CD4-positive, alpha-beta T cell (primary cell): ENCODE measurements at places on chromosomes 3 and 15.

- no peak for DNase-seq
These were observed 111.9 kb upstream of the PTPRG start for GRCh38 chr3:61449327-61450040.

DNA sequence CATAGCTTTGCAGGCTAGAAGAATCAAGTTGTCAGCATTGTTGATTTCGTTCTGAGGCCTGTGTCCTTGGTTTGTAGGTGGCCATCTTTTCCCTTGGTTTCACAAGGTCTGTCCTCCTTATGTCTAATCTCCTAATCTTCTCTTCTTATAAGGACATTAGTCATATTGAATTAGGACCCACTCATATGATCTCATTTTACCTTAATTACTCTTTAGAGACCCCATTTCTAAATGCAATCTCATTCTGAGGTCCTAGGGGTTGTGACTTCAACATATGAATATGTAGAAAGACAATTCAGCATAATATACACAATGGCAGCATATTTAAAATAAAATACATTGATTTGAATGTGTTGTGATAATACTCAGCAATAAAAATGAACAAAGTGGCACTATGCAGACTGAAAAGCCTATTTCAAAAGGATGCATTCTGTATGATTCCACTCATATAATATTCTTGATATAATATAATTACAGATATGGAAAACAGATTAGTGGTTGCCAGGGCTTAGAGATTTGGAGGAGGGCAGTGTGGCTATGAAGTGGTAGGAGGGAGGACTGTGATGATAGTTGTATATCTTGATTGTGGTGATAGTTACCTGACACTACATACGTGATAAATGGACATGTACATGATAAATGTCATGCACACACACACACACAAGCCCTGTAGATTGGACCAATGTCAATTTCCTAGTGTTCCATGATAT is 431.0 kb downstream of the EPHA6 start:
- no peak for DNase-seq

DNA sequence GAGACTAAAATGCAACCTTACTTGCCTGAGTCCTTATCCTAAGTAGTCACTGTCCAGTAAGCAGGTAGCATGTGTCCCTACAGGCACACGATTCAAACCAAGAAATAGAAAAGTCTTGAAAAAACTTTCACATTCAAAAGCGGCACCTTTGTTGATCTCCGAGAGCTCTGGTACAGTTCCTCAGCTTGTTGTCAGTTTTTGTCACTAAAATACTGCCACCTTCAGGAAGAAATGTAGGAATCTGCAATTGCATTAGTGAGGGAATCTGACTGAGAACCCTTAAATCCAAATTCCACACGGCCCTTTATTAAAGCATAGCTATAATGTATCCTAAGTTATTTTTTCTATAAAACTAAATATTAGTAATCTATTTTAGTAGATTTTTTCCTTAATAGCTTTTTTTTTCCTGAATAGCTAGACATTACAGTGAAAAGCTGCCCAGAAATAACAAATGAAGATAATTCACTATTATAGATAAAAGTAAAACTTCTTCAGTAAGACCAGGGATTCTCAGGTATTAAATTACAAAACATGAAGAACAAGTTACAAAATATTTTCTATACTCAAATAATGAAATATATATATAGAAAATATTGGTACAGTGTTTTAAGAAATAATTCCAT is 44.0 kb downstream of the CCDC54 start:
- no peak for DNase-seq

DNA sequence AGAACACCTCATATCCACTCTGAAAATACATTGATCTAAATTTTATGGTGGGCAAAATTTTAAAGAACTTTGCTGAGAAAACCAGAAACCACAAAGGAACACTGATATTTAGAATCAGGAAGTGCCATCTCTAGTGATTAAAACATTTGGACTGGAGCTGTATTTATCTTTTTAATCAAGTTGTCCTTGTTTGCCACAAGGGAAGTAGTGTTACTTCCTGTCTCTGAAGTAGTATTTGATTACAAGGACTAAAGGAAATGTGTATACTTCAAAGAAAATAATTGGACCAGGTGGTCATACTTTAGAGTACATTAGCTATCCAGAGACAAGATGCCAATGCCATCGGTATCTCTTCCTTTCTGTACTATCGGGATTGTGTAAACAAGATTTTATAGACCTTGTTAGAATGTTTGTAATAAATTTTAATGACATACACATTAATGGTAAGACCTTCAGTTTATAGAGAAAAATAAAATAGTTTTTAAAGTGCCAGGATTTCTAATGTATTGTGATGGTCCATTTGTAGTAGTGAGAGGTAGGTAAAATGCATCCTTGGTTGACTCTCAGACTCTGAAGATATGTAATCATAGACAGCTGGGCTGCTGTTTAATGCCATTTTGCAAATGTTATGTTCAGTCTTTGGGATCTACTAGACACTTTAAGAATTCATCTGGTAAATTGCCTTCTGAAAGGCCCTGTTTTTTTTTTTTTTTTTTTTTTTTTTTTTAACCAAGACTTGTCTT is 131.9 kb downstream of the B3GALNT1 start:
- no peak for DNase-seq

DNA sequence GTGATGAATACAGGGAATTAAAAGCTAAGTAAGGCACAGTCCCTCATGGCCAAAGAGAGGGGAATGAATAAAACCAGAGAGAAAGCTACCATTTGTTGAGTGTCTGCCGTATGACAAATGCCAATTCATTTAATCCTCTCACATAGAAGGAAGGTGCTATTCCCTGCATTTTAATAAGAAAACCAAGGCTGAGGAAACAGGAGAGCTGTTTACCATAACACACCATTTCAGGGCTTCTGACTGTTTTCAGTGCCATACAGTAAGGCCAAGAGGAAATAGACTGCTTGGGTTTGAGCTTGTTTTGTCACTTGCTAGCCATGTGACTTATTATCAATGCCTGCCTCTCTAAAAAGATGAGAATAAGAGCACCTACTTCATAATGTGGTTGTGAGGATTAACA is 10.1 kb downstream of the BTBD1 start:
- no peak for DNase-seq

GRCh38 chr3:17151598-17152373 is 267.0 kb downstream of the PLCL2 start:
- peak; percentile 93 for DNase-seq

- no peak for DNase-seq
These were observed 236.3 kb upstream of the LRTM1 start for GRCh38 chr3:55164191-55164590.

DNA sequence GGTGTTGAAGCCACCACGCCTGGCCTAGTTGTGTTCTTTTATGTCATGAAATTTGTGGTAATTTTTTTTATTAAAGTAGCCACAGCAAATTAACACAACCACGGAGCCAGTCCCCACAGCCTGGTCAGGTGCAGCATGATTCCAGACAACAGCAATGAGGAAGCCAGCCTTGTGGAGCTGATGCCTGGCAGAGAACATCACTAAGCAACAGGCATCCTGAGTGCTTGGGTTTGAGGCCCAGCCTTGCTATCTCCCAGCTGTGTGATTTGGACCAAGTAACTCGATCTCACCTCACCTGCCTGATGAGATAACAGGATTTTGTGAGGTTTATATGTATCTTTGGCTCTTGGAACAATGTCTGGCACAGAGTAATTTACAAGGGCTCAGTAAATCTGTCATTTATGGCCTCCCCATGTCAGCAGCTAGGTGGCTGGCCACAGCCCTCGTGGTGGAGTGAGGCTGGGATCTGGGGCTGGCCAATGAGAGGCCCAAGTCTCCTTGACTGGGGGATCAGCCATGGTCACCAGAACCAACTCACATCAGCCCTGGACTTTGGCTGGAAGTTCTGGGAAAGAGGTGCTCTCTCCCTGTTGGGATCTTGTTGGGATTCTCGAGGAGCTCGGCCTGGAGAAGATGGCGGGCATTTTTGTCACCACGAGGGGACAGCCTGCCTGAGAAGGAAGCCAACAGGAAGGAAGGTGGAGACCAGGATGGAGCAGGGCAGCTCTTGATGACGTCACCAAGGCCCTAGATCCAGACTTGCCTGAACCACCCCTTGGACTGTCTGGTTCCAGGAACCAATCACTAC is 22.8 kb upstream of the FLNB start:
- no peak for DNase-seq

DNA sequence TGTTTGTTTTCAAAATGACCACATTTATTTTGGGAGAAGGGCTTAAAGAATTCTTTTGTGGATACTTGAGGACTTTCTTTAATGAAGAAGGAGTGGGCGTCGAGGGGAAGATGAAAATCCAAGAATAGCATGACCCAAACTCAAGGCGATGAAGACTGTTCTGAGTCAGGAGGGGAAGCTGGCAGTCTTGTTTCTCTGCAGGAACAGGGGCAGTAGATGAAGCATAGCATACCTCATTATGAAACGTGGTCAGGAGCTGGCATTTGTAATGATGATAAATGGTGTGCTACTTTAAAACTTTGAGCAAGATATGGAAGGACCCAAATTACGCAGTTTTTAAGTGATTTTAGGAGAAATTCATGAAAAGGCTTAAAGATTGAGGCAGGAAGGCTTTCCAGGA is 549.0 kb downstream of the IGSF11 start:
- no peak for DNase-seq

DNA sequence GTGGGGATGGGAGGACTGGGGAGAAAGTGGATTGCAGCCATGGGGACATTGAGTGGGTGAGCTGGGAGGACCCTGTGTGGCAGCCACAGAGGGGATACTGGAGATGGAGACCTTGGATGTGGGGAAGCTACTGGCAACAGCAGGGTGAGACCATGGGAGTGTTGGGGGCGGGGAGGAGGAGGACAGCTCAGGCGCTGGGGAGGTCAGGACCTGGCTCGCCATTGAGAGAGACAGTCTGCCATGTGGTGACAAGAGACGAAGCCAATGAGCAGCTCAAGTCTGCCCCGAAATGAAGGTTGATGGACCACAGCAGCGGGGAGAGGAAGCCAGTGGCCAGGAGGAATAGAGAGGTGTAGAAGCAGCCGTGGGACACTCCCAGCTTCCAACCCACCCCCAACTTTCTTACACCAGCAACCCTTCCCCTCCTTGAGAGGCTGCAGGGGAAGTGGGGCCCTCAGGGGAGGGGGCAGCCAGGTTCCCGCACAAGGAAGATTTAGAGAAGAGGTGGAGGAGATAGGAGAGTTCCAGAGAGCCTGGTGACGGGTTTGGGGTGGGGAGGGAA is 118.1 kb downstream of the ASB7 start:
- no peak for DNase-seq

DNA sequence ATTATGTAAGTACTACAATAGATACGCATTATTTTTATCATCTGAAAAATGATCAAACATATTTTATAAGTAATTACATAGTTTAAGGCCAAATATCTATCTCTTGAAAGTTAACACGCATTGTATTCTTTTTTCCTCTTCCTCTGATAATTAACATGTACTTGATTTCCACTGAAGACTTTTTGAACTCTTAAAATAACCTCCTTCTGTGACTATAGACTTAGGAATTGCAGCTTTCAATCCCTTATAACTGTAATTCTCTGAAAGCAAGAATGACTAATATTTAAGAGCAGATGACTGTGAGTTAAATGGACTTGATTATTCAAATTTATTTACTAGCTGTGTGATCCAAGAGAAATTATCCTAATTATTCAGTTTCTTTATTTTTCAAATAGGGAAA is 730.6 kb upstream of the NECTIN3 start:
- DNase-seq = no peak

DNA sequence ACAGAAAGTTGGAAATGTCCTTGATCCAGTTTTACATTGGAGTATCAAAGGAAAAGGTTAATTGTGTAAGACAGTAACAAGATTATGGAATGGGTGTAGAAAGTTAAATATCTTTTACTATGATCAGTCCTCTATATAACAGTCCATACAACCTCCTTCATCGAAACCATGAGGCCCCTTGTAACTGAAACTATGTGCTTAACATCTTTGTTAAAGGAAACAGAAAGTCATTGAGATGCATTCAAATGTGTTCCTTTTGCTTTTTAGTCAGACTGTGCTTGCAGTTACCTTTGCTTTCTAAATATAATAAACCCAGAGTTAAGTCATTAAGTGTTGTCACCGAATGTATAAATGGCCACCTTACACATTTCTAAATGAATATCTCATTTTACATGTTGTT is 1298.5 kb downstream of the ROBO2 start:
- DNase-seq = no peak

DNA sequence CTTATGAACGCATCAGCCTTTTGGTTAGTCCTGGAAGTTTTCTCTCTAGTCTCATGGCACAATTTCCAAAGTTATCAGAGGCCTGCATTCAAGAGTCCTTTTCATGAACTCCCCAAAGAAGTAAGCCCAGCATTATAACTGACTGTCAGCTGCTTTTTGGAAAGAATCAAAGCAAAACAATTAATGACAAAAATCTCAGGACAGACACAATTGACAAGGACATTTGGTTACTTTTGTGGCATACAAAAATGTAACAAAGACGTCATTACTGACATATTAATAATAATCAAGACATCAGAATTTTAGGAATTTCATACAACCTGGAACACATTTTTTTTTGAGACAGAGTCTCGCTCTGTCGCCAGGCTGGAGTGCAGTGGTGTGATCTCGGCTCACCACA is 21.2 kb downstream of the KATNBL1 start:
- no peak for DNase-seq

- DNase-seq = no peak
These were observed 23.7 kb downstream of the SRPRB start for GRCh38 chr3:133829310-133829707.

DNA sequence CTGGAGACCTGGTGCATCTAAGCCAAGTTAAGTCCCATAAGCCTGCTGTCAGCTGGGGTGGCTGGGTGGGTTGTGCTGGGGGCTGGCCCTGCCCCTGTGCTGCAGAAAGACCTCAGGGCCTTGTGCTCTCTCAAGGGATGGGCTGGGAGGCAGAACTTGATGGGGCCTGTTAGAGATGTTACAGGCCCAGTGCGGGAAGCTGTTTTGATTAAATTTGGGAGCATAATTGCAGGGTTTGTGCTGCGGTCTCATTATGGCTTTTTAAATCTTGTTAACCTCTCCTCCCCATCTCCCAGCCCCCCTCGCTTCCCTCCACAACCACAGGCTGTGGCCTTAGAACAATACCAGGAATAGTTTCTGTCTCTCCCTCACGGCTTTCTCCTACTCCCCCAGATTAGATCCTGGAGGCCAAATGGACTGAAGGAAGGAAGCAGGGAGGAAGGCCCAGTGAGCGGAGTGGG is 87.6 kb upstream of the TLE3 start:
- no peak for DNase-seq

GRCh38 chr15:68730976-68731897 is 89.5 kb downstream of the ANP32A start:
- no peak for DNase-seq

GRCh38 chr15:82649226-82649999 is 2.2 kb upstream of the CPEB1 start:
- no peak for DNase-seq

DNA sequence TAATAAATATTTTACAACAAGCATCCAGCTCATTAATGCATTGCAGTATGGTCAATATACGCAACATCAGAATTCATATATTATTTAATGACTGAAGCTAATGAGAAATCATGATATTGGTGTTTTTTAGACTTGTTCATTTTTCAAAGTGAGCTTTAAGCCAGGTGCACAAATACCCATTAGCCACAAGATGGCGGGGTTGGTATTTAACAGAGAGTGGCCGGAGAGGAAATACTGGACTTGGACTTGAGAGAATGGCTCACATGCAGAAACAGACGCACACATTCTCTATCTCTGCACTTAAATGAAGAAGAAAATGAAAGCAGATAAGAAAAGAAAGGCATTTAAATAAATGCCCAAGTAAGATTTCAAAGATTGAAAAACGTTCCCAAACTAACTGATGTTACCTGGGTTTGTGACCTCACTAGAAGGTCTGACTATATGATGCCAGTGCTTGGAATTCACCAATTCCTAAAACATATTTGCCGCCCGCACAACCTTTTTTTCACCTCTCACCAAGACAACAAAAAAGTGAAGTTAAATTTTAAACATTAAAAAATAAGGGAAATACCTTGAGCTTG is 21.2 kb upstream of the CRBN start:
- DNase-seq = peak; percentile 42

GRCh38 chr15:89043031-89044002 is 44.9 kb upstream of the ABHD2 start:
- DNase-seq = no peak
